ENCODE measurements at places on chromosomes 3 and 15.

DNA sequence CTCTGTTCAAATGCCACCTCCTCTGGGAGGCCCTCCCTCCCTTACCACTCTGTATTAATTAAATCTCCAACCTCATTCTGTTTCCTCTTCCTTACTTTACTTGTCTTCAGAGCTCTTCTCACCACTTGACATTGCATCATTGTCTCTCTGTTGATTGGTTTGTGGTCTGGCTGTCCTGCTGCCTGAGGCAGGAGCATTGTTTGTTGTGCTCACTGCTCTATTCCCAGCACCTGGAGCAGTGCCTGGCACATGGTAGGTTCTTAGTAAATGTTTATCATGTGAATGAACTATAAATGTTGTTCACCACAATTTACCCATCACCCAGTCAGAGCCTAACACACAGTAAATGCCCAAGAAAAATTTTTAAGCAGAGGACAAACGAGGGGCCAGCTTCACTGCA is 6.7 kb upstream of the BFSP2 start:
- no peak for DNase-seq

- no peak for DNase-seq
Measured at GRCh38 chr3:9947025-9947995, 4.9 kb downstream of the PRRT3 start.

GRCh38 chr3:12468757-12469156 is 15.5 kb upstream of the TSEN2 start:
- DNase-seq: no peak

GRCh38 chr15:100781961-100782530 is 97.6 kb upstream of the ALDH1A3 start:
- no peak for DNase-seq

DNA sequence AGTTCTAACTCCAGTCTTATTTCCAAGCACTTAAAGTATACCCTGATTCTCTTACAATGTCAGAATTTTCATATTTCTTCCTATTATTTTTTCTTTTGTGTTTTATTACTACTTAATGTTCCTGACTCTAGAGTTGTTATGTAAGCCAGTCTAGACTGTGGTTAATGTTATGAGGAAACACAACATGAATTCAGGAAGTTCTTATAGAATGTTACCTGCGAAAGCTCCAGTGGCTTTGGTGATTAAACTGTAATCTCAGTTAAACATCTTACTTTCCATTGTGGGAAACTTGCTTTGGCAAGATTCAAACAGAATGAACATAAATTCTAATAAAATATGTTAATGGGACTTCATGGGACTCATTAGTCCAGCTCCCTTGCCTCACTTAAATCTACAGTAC is 36.6 kb upstream of the CHL1 start:
- DNase-seq: no peak

DNA sequence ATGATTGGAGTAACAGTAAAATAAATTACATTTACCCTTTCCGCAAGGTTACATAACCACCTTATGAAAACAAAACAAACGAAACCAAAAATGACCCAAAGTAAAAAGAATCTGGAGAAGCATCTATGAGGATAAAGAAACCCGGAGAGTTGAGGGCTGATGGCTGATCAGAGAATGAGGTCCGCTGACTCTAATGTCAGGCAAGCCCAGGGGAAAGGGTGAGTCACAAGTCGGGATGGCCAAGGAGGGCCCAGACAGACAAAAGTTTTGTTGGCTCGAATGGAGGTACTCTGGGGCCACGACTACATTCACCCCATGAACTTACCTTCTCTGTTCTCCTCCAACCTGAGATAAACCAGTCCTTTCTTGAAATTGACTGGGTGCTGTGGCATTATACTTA is 95.7 kb downstream of the RORA start:
- DNase-seq: no peak

All from inflammatory macrophage treated with lipopolysaccharide for 1 hour (primary cell).